ENCODE measurements at places on chromosomes 2 and 18.
A peak's percentile ranks its signal among the peaks of the same experiment; 100 is the strongest.

- DNase-seq, result no peak
These were observed 42.6 kb downstream of the TTR start for GRCh38 chr18:31634331-31634713.

GRCh38 chr18:3450799-3451182, 819 bp downstream of the TGIF1 start:
- no peak for DNase-seq

DNA sequence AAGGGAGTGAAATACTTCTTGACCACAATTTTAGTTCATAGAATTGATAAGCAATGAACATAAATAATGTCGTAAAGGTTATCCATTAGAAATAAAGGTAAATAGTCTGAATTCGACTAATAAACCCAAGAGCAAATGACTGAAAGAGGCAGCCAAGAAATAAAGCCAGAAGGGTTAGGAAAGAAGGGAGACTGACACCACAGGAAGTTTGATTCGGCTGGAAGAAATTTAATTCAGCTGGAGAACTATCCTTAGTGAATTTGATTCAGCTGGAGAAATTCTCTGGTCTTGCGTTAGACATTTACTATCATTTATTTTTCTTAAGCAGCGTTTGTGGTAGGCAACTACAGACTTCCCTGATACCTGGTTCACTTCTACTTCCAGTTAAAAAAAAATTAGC, 429.6 kb downstream of the PID1 start:
- DNase-seq, result no peak

- DNase-seq, result no peak
These were observed 36.9 kb upstream of the TANC1 start for GRCh38 chr2:158931572-158931971.

GRCh38 chr2:10931710-10932255, 20.0 kb downstream of the KCNF1 start:
- no peak for DNase-seq

DNA sequence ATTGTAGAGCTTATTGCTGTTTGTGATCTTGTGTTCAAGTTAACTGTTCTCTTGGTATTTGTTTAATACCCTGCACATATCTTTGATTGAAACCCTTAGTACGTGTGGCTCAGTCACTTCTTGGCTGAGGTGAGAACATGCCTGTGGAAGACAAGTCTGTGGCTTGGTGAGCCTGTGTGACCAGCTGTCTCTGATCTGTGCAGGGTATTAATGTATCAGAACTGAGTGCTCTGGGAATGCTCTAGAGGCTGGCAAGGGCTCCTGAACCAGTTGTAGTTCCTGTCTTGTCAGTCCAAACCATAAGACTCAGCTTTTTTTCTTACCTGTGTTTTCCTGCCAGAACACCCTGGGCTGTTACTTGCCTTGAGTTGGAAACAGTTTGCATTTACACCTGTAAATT, 52.4 kb upstream of the EPHA4 start:
- DNase-seq, result no peak

GRCh38 chr2:98293931-98294687, 52.1 kb upstream of the CNGA3 start:
- DNase-seq, result peak; percentile 93

DNA sequence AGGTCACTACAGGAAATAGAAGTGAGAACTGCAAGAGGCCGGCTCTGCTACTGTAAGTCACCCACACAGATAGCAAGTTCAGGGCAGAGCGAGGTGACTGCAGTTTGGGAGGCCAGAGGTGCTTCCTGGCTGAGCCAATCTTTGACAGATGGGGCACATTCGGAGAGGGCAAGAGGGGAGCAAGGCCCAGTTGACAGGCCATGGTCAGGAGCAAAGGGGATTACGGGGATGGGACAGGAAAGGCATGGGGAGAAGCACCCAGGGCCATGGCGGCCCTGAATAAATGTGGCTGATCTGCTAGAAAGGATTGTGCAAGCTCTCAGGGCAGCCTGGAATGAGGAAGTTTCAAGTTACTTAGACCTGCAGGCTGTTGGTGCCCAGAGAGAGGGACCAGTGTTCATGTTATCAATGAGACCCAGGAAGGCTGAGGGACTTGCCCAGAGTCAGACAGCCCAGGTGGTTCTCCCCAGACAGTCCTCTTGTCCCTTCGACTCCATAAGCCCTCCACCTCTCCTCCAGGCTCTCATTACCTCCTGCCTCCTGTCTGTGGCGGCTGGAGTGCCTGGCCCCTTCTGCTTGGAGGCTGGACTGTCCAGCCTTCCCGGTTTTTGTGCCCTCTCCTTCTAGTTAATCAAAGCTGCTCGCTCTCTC, 123.3 kb downstream of the CTIF start:
- no peak for DNase-seq

DNA sequence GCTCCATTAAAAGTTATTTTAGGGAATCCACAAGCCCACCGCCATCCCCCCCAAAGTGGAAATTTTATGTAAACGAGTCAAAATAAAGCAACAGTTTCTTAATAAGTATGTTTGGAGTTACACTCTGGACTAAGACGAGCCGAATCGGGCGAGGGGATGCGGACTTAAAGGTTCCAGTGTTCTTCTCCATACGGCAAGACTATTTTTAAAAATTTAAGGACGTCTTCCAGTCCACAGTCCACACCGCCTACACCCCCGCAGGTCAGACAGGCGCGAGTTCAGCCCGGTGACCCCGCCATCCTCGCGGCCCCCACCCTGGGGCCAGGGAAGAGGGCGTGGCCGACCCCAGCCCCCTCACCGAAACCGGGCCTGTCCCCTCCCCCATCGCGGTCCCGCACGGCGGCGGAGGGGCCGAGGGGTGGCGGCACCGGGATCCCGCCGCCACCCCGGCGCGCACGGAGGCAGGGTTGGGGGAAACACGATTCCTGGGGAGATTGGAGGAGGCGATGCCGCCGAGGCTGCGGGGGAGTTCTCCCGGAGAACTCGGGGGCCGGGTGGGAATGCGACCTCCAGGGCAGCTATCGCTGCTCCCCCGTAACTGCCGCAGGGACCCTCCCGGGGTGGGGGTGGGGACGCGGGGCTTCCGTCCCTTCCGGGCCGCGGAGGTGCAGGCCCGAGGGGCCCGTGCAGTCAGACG, 24.5 kb upstream of the SMAD7 start:
- no peak for DNase-seq

DNA sequence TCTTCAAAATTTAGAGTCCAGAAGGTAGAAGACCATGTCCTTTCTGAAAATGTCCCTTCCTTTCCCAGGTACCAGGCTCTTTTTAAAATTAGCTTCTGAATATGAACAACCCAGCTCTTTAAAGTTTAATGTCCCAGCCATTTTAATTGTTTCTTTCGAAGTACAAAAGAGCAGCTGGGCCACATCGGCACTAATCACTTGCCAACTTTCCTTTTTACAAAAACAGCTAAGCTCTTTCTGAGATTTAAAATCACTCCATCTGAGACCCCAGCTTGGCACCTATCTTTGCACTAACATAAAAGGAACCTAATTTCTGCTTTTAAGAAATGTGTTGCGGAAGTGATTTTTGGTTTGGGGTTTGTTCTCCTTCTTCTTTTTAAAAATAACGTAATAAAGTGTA, 2.6 kb downstream of the BOD1L2 start:
- DNase-seq, result no peak
